ENCODE measurements at places on chromosomes 7 and 10.

GRCh38 chr10:132449051-132449810 lies 52.2 kb downstream of the PWWP2B start:
- no peak for DNase-seq

GRCh38 chr10:16565604-16566003 lies 43.9 kb upstream of the C1QL3 start:
- peak; percentile 4 for DNase-seq

- no peak for DNase-seq
Observed at GRCh38 chr10:44930904-44931620, 19.9 kb downstream of the TMEM72 start.

DNA sequence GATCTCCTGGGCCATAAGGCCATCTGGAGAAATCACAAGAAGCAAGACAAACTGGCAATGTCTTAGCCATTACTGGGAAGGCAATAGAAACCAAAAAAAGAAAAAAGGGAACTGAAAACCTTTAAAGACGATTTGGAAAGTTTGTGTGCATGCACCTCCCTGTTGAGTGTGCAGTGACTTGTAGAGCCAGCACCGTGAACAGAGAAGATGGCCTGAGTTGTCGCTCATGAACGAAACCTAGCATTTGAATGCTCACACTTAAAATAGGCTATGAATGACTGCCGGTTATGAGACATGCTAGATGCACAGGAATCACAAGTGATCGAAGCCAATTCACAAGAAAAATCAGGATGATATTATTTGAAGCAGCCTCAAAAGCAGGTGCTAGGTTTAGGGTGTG lies 151.3 kb upstream of the ADO start:
- no peak for DNase-seq

- DNase-seq, result no peak
Observed at GRCh38 chr10:43683451-43684291, 35.0 kb upstream of the ZNF32 start.

- DNase-seq, result no peak
Observed at GRCh38 chr7:122518488-122518887, 180.4 kb downstream of the RNF133 start.

GRCh38 chr7:25664593-25664992 lies 436.3 kb upstream of the NPVF start:
- no peak for DNase-seq

- DNase-seq, result no peak
Observed at GRCh38 chr10:70950801-70951200, 62.4 kb upstream of the PCBD1 start.

GRCh38 chr10:37439826-37440225 lies 314.4 kb downstream of the ANKRD30A start:
- DNase-seq, result no peak

- no peak for DNase-seq
Observed at GRCh38 chr10:110150046-110150445, 57.4 kb upstream of the MXI1 start.

DNA sequence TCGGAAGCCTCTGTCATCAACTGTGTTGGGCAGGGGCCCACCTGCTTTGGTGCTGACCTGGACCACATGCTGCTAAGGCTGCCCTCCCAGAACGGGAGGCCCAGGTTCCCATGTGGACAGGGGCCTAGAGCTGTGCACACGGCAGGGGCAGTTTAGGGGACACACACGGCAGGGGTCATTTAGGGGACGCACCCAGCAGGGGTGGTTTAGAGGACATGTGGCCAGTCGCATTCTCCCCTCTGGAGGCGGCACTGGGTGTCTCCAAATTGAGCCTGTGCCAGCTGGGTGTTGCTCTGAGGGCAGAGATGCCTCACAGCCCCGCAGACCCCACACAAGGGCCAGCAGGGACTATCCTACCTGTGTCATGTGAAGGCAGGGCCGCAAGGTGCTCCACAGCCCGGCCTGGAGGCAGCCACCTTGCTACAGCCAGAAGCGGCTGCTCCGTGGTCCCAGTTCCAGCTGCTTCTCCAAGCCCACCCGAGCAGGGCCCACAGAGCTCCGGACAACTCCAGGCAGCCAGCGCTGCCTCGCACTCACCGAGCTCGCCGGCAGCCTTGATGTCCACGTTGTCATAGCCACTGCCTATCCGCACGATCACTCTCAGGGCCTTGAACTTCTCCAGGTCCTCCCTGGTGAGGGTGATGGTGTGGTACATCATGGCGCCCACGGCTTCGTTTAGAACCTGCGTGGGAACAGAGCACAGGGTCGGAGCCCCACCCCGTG lies 60.7 kb downstream of the ZRANB1 start:
- no peak for DNase-seq

DNA sequence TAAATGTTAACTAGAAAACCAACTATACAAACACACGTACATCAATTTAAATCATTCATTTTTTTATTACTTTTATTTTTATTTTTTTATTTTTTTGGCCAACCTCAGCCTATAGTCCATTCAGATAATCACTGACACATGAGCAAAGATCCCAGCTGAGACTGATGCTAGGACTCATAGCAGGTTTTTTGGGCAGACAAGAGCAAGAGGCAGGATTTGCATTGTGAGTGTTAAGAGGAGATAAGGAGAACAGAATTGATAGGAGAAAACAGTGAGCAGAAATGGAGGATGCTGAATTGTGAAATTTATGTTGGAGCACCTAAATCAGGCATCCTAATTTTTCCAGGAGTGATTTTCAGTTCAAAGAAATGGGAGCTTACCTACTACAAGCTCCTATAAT lies 240.3 kb downstream of the SEMA3D start:
- no peak for DNase-seq

DNA sequence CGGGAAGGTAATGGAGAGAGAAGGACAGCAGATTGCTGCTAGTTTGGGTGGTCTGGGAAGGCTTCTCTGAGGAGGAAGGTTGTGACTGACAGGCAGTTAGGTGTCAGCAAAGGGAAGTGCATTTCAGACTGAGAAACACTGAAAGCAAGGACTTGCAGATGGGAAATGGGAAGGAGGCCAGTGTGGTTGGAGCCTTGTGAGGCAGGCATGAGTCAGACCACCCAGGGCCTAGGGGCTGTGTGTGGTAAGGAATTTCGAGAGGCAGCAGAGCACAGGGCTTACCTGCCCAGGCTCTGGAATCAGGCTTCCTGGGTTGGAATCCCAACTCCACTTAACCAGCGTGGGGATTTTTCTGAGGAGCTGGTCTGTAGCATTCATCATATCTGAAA lies 53.5 kb downstream of the NRF1 start:
- DNase-seq, result peak; percentile 94

DNA sequence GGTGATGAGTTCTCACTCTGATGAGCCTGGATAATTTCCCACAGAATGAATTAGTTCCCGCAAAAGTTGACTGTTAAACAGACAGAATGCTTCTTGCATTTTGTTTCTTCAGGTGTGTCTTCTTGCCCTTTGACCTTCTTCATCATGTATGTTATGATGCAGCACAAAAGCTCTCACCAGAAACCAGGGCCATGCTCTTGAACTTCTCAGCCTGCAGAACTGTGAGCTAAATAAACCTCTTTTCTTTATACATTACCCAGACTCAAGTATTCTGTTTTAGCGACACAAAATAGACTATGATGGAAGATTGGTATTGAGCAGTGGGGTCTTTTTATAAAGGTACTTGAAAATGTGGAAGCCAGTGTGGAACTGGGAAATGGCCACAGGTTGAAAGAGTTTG lies 95.2 kb upstream of the TNS3 start:
- DNase-seq, result no peak

GRCh38 chr7:122790591-122790990 lies 87.9 kb upstream of the RNF148 start:
- no peak for DNase-seq

Data from A172 (cell line).